ENCODE measurements at places on chromosomes 7 and 10.

DNA sequence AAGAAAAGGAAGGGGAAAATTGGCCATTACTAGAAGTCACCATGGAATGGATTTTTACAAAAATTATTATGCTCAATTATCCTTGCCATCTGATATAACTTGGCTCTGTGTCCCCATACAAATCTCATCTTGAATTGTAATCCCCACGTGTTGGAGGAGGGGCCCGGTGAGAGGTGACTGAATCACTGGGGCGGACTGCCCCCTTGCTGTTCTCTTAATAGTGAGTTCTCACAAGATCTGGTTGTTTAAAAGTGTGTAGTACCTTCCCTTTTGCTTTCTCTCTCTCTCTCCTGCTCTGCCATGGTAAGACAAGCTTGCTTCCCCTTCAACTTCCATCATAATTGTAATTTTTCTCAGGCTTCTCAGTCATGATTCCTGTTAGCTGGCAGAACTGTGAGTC lies 1023.6 kb downstream of the XPNPEP1 start:
- DNase-seq: no peak

DNA sequence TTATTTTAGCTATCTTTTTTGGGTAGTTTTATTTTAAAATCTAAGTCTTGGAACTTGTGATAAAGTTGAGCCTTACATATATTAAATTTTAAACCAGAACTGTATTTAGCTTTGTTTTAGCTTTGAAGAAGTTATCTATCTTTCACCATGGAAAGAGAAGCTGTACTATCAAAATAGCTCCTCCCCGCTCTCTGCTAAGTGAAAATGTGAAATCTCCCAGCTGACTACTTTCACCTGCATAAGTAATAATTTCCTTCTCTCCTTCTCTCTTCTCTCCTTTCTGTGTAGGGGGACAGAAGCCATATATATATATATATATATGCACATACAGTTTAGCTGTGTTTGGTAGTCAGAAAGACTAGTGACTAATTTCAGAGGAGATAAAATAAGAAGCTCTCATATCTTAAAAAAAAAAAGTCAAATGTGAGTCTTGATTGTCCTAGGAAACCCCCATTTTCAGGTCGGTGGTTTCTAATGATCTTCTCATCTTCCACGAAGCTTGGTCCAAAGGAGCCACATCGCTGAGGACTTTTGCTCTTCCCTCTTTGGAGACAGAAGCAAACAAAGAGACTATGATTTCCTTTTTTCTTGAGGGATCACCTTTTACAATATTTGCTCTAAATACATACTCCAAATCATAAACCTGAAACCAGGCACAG lies 30.6 kb upstream of the GDI2 start:
- DNase-seq: no peak

DNA sequence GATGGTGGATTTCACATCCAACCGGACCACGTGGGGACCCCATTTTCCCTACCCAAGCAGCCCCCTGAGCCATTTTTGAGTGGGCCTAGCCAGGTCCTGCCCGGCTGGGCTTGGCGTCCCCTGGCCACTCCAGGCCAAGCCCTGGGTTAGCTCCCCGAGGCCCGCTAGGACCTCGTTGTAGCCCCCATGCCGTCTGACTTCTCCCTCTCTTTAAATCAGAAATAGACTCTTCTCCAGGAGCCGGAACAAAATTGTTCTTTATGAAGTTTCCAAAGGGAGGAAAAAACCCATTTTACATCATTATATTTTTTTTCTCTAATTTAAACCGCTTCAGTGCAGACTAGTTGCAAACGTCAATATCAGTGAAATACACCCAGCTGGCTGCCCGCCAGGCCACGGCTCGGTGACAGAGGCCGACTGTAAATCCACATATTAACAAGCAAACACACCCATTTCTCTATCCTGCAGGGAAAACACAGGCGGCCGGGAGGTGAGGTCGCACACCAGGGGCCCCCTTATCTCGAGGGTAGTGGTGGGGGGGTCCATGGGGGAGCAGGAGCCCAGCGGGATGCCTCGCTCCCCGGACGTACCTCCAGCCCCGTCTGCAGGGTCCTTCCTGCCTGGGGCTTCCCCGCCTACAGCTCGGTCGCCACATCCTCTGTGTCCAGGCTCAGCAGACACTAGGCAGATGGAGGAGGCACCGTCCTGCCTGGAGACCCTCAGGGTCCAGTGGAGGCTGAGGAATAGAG lies 72.7 kb downstream of the ELFN1 start:
- no peak for DNase-seq

DNA sequence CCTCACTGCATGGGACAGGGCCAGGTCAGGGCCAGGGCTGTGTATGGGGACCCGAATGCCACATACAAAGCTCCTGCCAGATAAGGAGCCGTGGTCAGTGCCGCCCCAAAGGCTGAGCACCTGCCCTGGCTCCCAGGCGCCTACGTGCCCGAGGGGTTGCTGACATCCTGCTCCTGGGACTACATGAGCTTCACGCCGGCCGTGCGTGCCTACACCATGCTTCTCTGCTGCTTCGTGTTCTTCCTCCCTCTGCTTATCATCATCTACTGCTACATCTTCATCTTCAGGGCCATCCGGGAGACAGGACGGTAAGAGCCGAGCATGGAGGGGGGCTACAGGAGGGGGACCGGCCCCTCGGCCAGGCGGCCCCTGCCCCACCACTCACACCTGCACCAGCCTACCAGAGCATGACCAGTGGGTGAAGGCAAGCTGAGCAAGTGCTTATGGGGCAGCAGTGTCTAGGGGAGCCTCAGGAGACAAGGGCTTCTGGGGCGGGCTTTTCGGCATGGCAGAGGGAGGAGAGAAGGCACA lies 4.9 kb downstream of the OPN4 start:
- DNase-seq: no peak

DNA sequence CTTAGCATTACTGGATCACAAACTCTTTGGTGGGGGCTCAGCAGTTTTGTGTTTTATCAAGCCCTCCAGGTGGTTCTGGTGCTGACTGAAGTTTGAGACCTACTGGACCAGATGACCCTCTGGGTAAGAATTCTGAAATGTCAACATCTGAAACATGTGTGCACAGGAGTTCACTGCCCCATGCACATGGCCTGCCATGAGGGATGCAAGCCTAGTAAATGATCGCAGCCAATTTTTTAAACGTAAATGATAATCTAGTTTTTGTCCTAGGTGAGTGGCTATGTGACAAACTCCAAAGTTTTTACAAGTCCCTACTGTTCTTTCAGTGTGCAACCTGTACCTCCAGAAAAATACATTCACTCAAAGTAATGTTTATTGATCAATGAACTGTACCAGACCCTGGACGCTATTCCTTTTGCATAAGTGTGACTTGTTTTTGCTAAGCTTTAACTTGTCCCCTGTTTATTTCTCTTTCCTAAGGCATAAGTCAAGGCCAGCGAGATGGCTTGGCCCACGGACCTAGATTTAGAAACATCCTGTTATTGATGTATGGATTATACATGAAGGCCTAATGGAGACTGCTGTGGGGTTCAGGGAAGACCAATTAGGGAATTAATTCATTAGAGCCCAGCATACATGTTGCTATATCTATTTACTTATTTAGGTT lies 531.1 kb downstream of the LRMDA start:
- no peak for DNase-seq

DNA sequence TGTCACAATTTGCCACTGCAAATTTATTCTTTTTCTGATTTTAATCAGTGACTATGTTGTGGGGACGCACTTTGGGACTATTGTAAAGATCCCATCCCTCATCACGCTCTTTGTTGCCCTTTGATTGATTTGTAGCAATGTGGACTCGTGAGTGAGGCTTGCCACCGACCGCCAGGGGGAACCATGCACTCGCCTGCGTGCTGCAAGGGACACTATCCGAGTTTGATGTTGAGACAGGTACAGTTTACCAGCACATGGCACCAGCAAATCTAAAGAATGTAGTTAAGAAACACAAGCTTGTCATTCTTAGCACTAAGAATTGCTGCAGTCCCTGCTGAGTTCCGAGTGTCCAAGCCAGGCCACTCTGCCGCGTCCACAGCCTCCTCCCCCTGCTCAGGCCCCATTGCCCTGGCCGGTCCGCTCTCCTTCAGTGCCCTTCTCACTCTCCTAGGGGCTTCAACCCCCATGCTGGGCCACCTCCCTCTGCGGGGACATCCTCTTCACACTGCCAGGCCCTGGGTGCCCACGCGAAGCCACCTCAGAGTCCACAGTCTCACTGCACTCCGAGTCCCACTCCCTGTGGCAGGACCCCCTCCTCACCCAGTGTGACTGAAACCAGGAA lies 2.0 kb upstream of the SFTPA2 start:
- peak; percentile 25 for DNase-seq

- no peak for DNase-seq
These were observed 186.9 kb downstream of the SND1 start for GRCh38 chr7:127838816-127839415.

- no peak for DNase-seq
These were observed 612.4 kb downstream of the ANKRD7 start for GRCh38 chr7:118836933-118837332.

DNA sequence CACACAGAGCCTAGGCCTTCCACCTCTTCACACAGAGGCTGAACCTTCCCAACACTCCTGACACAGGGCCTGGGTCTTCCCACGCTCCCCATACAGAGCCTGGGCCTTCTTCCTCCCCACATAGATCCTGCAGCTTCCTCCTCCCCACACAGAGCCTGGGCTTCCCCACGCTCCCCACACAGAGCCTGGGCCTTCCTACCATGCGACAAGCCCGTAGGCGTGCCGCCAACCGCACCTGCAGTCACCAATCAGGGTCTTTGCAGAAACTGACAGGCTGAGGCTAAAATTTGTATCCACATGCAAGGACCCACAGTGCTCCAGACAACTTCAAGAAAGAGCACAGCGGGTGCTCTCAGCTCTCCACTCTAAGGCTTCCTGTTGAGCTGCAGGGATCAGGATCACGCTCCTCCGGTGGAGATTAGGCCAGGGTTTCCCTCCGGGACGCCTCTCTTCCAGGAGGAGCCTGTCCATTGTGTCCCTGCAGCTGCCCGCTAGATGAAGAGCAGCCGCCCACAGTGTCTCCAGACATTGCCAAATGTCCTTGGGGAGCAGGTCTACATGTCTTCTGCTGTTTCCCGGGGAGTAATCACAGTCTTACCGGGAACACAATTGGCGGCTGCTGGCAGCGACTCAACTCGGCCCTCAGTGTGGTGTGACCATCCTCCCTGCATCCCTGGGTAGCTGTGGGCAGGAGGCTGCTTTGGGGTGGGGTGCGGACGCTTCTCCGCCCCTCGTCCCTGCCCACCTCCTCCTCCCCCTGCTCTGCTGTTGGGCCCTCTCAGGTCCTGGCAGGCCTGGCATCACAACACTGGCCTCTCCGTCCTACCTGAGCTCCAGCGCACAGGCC lies 9.7 kb downstream of the CFAP46 start:
- DNase-seq: no peak

DNA sequence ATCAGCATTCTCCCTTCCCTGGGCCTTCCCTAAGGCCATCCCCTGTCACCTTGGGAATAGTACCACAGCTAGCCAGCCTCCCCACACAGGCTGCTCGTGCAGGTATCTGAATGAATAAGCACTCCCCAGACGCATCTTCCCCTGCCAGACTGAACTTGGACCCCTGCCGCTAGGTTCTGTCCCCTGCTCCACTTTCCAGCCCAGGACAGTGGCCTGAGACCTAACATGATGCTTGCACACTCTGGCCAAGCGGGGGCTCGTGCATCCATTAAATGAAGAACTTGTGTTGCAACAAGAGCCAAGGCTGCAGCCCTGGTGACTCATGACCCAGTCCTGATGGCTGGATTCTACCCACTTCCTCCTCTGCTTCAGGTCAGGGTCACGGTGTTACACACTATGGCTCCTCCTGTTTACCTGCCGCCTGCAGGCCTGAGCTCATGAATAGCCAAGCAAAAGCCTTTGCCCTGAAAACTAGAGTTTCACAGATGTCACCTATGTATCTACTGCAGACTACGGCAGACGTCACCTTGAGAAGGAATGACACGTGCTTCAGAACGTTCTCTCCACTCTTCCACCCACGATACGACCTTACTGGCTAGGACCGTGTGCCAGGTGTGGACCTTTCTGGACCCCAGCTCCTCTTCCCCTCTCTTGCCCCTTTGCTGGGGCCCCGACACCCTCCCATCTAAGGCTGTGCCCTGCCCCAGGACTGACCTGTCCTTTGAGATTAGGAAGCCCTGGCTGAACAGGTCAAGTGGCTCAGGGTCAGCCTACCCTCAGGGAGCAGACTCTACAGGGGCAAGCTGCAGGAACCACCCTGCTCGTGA lies 6.5 kb downstream of the ASB13 start:
- no peak for DNase-seq

GRCh38 chr10:124688889-124689670 lies 55.1 kb downstream of the FAM53B start:
- no peak for DNase-seq

GRCh38 chr10:22550732-22551131 lies 163.6 kb downstream of the PIP4K2A start:
- DNase-seq: peak; percentile 61

GRCh38 chr7:36232971-36233550 lies 80.0 kb downstream of the EEPD1 start:
- DNase-seq: no peak

- no peak for DNase-seq
These were observed 350.6 kb downstream of the TFEC start for GRCh38 chr7:115679976-115680375.

DNA sequence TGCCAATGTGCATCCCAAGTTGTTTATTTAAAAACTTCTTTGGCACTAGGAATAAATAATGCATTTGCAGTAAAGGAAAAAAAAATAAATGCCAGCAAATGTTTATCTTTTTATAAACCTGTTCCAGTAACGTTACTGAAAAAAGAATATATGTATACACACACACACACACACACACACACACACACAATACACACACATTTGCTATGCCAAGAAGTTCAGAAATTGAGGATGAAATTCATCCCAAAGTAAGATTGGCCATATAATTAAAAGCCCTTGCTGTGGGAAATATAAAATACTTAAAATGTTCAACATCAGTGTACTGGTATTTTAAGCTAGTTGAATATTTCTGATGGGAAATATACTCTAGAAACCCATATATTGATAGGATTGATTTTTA lies 2.6 kb downstream of the PLXDC2 start:
- DNase-seq: no peak

DNA sequence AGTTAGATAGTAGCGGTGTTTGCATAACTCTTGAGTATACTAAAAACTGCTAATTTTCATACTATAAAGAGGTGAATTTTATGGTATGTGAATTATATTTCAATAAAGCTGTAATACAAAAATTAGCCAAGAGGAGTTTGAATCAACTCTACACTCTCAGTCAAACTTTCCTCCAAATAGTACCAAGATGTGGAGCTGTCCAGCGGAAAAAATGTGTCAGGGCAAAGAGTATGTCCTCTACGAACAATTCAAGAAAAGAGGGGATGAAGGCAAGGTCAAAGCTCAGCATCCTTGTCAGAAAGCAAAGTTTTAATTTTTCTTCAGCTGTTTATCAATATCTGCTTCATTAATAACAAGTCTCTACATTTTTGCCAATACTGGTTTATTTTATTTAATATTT lies 51.8 kb upstream of the CDC14C start:
- DNase-seq: no peak

- DNase-seq: no peak
These were observed at the start of gene PRKG1 for GRCh38 chr10:51074238-51075028. TSS of gene PRKG1 (plus strand) at chr10:51074487.

GRCh38 chr10:45439365-45439764 lies 65.3 kb downstream of the ALOX5 start:
- DNase-seq: no peak

Measured in stimulated activated naive CD4-positive, alpha-beta T cell (primary cell).